Stimulated activated CD8-positive, alpha-beta memory T cell treated with anti-CD3 and anti-CD28 coated beads, Interleukin-4, amount 100 ng/mL, for 4 hours (primary cell): ENCODE measurements at places on chromosomes 2 and 18.

- no peak for DNase-seq
Measured at GRCh38 chr2:73987109-73987947, 2.6 kb downstream of the TET3 start.

- no peak for DNase-seq
Measured at GRCh38 chr2:174485788-174486562, 854 bp downstream of the GPR155 start.

- DNase-seq: no peak
Measured at GRCh38 chr2:126634273-126634861, 21.6 kb upstream of the GYPC start.

- DNase-seq: no peak
Measured at GRCh38 chr2:111149882-111150455, 29.3 kb downstream of the BCL2L11 start.

DNA sequence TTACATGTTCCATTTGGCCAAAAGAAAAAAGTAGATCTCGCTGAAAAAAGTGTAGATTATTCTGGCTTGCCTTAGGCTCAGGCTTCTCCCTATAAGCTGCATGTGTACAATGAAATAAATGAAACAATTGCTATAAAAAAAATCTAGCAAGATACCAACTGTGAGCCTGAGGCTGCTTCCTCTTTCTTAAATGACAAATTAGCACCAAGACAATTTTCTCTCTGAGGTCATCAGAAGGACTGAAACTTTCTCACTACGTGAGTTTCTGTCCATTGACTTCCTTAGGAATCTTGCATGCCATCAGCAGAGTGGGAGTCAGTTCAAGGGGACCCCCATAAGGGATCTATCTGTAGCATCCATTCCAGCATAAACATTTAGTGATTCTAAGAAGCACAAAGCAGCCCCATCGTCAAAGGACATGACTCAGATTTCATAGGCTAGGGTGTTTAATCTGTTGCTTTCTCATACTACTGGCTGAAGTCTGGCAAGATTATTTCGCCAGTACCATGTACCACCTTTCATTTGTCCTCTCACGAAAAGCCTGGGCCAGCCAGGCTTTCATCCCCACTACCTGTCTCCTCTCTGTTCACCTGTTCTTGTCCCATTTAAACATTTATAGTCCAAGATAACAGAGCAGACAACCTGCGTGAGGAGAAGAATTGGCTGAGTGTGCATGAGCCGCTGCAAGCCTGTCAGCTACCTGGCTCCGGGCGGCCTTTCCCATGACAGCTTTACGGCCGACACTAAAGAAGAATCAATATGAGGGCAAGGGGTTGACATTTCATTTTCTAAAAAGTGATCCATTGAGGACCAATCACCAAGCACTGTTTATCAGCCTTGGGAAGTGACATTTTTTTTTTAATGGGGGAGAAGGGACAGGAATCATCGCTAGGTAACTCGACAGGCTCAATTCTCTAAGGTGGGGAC, 120.0 kb downstream of the EPHA4 start:
- no peak for DNase-seq

DNA sequence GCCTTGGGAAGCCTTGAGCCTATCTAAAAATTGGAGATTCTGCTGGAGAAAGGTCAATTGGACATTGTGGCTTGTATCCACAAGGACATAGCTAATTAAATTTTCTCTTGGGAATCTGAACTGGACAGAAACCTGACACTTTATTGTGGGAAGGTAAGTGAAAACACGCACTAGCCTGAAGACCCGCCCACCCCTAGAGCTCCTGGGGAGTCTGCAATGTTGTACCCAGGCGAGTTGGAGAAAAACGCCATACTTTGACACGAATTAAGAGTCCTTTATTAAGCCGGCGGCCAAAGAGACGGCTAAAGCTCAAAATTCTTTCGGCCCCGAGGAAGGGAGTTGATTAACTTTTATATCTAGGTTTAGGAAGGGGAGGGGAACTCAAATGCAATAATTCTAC, 1.2 kb upstream of the ZNF892 start:
- DNase-seq: no peak

- DNase-seq: no peak
Measured at GRCh38 chr2:44645937-44646336, 284.2 kb downstream of the CAMKMT start.

DNA sequence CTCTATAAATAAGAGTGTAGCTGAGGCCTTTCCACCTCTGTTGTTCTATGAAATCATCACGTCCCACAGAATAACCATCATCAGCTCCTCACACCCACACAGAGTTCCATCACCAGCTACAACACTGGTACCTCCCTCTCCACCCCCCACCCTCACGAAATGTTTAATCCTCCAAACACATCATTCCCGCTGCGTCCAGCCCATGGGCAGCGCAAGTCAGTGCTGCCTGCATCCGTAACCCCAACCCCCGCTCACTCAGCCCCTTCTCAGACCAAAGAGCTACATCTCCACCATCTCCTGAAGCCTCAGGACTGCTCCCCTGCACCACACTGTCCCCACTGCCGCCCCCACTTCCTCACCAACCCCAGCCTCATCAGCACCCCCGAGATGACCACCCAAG, 19.4 kb downstream of the DNMT3A start:
- DNase-seq: no peak

DNA sequence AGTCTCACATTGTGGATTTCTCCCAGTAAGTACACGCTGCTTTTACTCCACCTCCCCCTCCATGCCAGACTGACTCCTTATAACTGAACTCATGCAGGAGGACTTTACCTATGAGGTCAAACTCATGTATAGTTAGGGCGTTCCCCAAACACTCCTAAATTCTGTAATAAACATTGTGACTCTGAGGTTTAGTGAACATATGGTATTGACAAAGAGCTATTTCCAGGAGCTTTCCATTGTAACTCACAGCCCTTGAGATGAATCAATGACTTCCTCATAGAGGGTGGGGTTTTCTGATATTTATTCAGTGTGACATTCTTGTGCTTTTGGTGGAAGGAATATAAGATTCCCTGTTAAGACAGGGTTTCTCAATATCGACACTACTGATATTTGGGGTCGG, 337.4 kb upstream of the SLC14A2 start:
- no peak for DNase-seq

DNA sequence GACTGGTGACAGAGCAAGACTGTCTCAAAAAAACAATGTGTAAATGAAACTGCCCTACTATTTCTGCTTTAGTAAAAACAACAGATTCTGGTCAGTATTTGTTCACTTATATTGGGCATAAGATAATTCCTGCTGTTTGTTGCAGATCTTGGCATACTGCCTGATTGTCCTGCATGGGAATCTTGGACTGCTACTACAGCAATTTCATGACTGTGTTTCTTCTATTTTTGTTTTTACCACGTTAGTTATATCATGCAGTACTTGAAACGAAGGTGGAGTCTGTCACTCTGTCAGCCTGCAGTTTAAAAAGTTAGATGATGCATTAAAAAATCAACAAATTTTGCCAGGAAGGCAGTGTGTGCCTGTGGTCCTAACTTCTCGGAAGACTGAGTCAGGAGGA, 14.2 kb upstream of the CLASP1 start:
- DNase-seq: no peak

- no peak for DNase-seq
Measured at GRCh38 chr2:220833446-220833845, 738.7 kb downstream of the EPHA4 start.

DNA sequence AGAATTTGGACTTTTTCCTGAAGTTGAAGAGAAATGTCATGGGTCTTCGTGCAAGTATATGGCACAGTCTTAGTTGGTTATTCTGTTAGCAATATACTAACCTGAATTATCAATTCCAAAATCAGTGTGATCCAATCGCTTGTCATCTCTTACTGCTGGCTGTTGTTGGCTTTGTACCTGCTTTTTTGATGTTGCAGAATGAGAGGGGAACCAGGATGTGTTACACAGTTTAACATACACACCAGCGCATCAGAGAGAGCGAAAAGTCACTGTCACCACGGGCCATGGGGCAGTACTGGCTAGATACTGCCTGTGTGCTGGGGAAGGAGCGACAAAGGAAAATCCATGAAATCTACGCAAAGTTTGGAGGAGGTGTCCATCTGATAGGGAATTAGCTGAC, 59.3 kb upstream of the SPP2 start:
- no peak for DNase-seq

DNA sequence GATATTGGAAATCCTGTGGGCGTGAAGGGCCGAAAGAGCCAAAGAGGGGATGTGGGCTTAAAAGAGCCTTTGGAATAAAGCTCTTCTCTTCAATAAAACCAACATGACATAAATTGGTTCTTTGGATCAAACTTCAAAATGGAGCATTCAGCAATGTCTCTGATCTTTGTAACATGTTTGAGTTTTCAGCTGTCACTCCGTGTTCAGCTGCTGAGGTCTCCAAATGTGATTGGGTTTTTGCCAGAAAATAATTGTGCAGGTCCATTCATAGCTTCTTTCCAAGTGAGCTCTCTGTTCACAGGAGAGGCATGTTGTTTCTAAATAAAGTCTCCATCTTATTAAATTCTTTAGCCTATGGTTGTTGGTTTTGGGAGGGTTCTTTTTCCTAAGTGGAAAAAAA, 127.6 kb upstream of the CCDC68 start:
- DNase-seq: no peak

DNA sequence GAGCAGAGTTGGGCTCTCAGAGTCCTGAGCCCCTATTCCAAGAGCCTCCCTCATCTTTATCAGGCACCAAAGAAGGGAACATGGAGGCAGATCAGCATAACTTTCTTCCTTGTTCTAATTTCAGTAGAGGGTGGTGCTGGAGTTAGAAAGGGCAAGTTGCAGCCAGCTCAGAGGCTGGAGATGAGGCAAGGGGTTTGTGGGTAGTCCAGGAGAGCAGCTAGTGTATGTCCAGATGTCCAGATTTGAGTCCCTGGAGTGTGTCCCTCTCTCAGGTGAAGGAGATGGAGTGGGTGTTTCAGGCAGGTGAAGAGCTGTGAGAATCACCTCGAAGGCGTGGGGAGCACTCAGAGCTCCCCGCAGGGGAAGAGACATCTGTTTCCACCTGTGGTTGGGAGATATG, 478 bp upstream of the PRKAG3 start:
- DNase-seq: no peak

DNA sequence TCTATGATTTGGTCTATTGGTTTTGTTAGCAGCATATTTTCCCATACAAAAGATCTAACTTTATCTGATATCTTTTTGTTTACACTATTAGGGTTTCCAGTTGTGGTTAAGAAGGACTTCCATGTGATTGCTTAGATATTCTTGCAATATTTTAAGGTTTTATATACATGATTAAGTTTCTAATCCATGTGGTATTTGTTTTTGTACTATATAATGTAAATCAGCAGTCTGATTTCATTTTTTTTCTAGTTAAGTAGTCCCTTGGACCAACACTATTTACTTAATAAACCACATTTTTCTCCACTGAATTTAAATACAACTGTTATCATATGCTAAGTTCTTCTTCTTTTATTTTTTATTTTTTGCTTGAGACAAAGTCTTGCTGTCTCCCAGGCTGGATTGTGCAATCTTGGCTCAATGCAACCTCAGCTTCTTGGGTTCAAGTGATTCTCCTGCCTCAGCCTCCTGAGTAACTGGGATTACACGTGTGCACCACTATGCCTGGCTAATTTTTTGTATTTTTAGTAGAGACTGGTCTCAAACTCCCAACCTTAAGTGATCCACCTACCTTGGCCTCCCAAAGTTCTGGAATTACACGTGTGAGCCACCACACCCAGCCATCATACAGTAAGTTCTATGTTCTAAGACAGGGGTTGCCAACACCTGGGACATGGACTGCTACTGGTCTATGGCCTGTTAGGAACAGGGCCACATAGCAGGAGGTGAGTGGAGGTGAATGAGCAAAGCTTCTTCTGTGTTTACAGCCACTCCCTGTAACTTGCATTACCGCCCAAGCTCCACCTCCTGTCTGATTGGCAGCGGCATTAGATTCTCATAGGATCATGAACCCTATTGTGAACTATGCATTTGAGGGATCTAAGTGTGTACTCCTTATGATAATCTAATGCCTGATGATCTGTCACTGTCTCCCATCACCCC, 58.5 kb upstream of the RAB27B start:
- DNase-seq: no peak

DNA sequence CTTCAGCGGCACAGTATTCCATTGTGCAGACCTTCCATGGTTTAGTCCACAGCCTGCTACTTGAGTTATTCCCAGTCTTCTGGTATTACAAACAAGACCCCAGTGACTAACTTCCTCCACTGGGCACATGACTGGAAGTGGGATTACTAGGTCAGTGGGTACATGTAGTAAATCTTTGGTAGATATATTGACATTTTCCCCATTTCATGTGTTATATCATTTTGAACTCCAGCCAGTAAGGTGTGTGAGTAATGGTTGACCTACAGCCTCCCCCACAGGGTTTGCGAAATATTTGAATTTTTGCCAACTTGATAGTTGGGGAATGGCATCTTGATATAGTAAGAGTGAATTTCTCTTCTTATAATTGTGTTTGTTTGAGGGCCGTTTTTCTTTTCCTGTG, 58.8 kb downstream of the RNF144A start:
- no peak for DNase-seq
